NCI-H187 treated with DMSO at 0.1 percent for 48 hours (cell line): ENCODE measurements at places on chromosomes 3 and 15.

- no peak for DNase-seq
Measured at GRCh38 chr3:25686766-25687165, 22.1 kb upstream of the TOP2B start.

DNA sequence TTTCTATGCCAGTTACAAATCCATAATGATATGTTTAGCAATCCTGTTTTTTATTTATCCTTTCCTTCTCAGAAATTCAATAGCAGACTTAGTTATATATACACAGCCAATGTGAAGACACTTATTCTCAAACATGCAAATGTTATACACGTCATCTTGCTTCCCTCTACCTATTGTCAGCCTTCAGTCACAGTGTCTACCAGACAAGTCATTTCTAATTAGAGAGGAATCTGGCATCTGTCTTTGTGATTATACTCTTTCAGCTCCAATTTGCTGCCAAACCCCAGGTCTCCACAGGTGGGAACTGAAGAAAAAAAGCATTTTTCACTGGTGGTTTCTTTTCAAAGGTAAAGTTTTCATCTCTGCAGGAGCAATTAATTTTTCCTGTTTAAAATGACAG, 793.1 kb downstream of the AGBL1 start:
- DNase-seq, result no peak

DNA sequence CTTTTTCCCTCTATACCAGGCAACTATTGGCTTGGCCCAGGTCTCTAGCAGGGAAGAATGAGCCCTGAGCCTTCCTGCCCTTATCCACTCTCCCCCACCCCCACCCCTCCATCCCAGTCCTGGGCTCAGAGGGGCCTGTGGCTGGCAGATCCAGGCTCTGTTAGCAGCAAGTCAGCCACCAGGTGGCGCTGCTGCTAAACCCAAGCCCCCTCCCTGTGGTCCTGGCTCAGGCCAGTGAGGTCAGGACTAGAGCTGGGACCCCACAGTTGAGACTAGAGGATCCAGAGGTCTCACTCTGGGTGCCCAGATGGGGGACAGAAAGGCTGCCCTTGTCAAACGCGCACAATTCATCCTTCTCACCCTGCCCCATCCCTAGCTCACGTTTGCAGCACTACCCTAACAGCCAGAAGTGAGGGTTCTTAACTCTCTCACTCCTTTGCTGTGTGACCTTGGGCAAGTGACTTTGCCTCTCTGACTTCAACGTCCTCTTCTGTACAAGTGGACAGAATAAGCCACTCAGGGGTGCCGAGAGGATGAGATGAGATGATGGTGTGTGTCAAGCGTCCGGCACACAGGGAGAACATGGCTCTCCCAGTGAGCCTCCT, 46.8 kb upstream of the SLC6A1 start:
- no peak for DNase-seq

DNA sequence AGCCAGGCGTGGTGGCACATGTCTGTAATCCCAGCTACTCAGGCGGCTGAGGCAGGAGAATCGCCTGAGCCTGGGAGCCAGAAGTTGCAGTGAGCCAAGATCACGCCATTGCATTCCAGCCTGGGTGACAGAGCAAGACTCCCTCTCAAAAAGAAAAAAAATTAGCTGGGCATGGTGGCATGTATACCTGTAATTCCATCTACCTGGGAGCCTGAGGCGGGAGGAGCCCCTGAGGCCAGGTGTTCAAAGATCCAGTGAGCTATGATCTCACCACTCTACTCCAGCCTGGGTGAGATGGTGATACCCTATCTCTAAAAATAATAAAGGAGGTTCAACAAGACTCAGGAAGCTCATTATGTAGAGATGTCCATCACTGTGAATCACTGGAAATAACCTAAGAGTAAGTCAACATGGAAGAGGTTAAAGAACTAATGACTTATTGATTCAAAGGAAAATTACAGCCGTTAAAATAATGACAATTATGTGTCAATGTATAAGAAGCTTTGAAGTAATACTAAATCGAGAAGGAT, 19.8 kb upstream of the RAB7A start:
- no peak for DNase-seq

GRCh38 chr15:25785641-25786025, 77.5 kb downstream of the ATP10A start:
- DNase-seq, result no peak

- DNase-seq, result no peak
Measured at GRCh38 chr3:62187022-62187431, 186.3 kb downstream of the FEZF2 start.

- DNase-seq, result no peak
Measured at GRCh38 chr3:140727886-140728285, 50.0 kb downstream of the TRIM42 start.

GRCh38 chr15:78875107-78875914, 2.6 kb downstream of the MORF4L1 start:
- no peak for DNase-seq

- DNase-seq, result no peak
Measured at GRCh38 chr3:17733215-17733614, 9.2 kb downstream of the TBC1D5 start.

- no peak for DNase-seq
Measured at GRCh38 chr3:52731590-52731989, 25.7 kb downstream of the SPCS1 start.

- no peak for DNase-seq
Measured at GRCh38 chr3:10384541-10385360, 63.8 kb upstream of the SEC13 start.

DNA sequence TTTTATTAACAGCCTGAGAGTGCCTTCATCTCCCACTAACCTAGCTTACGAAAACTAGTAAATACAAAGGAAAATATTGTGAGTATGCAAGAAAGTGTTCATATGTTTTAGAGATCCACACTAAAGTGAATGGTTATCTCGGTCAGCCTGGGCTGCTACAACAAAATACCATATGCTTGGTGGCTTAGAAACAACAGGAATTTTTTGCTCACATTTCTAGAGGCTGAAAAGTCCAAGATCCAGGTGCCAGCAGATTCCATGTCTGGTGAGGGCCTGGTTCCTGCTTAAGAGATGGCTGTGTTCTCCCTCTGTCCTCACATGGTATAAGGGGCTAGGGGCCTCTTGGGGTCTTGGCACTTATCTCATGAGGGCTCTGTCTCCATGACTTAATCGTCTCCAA, 20.5 kb upstream of the SLC30A4 start:
- no peak for DNase-seq

GRCh38 chr3:46537779-46538178, 28.3 kb downstream of the LRRC2 start:
- no peak for DNase-seq

- DNase-seq, result no peak
Measured at GRCh38 chr3:64267721-64268604, 42.7 kb upstream of the PRICKLE2 start.

GRCh38 chr3:71117572-71118247, 465.8 kb downstream of the FOXP1 start:
- peak; percentile 53 for DNase-seq

DNA sequence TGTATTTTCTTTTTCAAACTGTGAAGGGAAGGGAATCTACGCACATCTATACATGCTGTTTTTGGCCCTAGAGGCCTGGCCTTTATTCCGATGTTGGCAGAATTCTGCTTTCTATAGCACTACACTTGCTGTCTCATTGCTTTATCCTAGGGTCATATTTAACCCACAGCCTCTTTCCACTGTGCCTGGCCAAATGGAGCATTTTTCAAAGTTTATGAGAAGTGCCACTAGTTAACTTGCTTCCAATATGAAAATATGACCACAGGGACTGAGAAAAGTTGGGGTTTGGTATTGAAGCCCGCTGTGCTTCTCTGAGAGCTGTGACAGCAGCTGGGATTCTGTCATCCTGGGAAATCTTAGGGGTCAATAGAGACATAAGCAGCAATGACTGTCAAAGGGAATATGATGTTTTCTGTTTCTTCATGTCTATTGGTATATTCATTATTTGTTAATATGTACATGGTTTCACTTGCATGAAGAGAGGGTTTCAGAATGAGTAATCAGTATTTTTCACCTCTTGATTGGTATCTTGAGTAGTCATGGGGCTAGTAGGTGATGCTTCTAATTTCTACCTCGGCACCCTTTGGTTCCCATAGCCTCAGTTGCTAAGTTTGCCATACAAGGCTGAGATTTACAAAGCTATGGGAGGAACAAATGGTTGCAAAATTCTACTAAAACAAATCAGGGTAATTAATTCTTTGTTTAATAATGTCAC, 275.8 kb upstream of the RBMS3 start:
- DNase-seq, result no peak

DNA sequence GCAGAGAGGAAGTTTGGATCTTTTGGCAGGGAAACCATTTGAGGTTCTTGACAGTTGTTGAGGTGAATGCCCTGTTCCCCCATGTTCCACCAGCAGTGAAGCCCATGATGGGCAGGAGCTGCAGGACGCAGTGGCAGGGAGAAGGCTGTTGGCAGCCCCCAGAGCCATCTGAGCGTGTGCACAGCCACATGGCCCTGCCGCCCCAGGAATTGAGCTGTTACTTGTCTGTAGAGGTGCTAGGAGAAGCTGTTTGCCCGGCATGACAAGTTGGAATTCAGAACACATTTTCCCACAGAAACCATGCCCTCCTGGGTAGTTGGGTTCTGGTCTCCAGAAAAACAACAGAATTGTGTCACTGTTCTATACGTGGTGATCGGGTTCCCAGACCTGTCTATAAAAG, 218.2 kb upstream of the NR2E3 start:
- no peak for DNase-seq

DNA sequence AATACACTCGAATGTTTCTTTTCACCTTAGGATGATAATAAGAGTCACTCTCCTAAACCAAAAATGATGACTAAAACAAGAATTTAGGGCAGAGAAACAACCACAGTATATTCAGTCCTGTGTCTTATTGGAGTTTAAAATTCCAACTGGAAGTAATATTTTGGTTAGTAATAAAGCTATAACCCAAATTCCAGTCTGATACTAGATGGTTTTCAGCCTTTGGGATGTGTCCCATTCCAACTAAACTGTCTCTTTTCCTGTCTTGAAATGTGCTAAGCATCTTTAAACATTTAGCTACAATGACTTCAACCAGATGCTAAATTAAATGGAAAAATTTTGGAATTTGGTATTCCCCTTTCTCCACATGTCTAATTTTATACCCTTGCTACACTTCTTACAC, 510.0 kb downstream of the ROBO1 start:
- DNase-seq, result no peak

- no peak for DNase-seq
Measured at GRCh38 chr3:36305929-36306520, 74.3 kb upstream of the STAC start.

DNA sequence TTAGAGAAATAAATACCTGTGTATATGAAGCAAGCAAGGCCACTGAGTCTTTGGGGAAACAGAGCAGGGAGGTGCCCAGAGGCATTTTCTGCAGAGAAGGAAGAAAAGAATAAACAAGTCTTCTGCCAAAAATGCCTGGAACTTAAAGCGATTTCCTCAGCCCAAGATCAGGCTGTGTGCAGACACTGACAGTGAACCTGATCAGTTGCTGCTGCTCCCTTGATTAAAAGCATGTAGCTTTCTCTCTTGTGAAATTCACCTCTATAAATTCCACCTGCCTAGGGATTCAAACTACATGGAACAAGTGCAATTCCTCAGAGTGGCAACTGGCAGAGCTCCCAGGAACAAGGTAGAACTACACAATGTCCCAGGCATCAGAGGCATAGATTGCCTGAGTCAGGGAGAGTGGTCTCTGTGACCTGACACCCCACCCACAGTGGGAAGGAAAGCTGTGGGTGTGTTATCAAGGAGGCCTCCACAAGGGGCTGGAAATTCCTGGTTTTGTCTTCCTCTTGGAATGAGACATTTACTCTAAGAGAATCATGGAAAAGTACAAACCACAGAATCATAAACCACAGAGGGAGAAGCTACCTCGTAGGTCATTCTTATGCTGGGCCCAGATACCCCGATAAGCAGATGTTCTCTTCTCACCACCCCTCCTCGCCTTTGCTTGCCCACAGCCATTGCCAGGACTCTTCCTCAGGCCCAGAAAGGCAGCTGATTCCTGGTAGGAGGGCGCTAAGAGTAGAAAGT, 1.8 kb upstream of the ZBTB38 start:
- DNase-seq, result no peak

GRCh38 chr15:58748852-58749531, 515 bp downstream of the ADAM10 start:
- DNase-seq, result no peak

DNA sequence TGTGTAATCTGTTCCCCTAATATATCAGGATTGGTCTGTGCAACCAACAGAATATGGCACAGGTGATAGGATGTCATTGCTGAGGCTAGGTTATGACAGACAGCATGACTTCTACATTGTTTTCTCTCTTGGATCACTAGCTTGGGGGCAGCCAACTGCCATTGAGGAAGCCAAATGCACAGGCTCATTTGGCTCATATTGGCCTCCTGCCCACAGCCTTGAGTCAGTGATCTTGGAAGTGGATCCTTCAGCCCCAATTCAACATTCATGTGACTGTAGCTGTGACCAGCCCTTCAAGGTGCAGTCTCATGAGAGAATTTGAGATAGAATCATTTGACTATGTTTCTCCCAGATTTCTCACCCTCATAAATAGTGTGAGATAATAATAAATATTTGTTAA, 675.6 kb downstream of the GRM7 start:
- no peak for DNase-seq

DNA sequence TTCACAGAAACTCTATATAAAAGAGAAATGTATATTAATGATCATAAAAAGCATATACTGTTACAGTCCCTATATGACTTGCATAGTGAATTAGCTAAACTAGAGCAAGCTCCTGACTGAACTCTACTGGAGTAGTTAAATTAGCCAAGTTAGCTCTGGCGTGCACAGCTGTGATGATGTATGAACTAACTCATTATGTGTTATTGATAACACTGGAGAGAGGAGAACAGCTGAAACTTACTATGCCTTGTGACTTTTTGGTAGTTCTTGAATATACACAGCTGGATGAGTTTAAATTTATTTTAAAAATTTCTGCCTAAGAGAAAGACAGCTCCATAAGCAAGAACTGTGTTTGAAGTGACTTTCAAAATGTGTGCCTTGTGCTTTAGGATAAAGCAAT, 8.1 kb downstream of the TIPARP start:
- no peak for DNase-seq

- DNase-seq, result no peak
Measured at GRCh38 chr3:178223876-178224275, 312.4 kb upstream of the KCNMB2 start.

GRCh38 chr3:10551139-10551538, 45.8 kb upstream of the ATP2B2 start:
- DNase-seq, result no peak

DNA sequence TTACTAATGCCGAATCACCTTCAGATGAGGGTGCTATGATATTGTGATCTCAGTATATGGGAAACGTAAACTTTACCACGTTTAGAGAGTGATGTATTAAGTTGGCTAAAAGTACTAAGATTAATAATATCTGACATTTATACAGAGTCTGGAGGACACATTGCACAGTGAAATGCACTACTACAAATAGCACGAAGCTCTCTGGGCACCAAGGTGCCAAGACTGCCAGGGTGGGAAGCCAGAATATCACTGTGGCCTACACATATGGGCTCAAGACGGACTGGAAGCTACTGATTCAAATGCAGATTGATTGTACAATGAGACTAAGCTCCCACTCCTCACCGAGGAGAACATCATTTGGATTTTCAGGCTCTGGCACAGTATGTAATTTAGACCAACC, 113.3 kb upstream of the LIPC start:
- no peak for DNase-seq
